NCI-H774 (cell line): ENCODE measurements at places on chromosomes 4 and X.
A peak's percentile ranks its signal among the peaks of the same experiment; 100 is the strongest.

DNA sequence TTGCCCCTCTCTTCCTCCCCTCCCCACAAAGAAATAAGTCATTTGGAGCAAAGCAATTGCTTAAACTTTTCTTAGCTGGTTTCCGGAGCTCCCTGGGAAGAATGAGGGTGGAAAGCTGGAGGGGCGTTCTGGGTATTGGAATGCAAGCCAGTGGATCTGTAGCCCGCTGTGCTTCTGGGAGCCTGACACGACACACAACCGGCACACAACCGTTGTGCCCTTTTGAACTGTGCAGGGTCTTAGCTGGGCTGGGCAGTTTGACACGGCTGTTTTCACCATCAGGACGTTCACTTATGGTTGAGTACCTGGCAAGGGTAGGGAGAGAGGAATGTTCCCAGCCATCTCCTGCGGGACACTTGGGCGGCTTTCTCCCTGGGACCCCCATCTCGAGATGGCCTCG, 38.3 kb downstream of the SHROOM2 start:
- no peak for DNase-seq

DNA sequence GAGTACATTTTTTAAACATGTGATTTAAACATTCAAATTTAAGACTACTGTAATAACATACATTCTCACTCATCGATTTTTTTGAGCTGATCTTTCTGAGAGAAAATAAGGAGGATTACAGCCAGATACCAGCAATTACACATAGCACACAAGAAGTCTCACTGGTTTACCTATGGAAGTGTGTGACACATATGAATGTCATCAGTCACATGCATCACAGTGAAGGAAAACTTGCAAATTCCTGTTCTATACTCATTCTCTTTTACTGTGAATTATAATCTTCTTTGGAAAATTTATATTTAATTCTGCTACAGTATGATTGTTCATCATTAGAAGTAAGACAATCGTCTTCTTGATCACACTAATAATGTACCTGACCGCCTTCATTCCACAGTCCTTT, 21.3 kb upstream of the BMP2K start:
- no peak for DNase-seq

DNA sequence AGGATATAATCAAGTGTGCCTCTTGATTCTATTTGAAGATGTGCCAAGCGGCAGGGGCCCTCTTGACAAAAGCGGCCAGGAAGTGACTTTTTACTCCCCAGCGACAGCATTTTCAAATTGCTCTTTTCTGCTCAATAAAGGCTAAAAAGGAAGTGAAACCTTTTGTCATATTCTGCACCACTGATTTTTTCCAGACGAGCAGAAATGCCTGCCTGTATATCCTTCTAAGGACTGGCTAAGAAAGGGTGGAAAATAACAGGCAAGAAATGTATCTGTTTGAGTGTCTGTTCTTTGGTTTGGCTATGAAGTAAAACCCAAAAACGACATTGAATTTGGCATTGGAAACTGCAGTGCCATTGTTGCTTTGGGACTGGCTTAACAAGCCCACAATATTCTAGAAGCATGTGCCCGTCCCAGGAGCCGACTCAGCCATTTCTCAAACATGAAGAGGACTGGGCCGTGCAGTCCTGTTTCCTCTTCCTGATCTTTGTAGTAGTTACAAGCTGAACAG, 25.4 kb downstream of the TMSB4X start:
- no peak for DNase-seq

DNA sequence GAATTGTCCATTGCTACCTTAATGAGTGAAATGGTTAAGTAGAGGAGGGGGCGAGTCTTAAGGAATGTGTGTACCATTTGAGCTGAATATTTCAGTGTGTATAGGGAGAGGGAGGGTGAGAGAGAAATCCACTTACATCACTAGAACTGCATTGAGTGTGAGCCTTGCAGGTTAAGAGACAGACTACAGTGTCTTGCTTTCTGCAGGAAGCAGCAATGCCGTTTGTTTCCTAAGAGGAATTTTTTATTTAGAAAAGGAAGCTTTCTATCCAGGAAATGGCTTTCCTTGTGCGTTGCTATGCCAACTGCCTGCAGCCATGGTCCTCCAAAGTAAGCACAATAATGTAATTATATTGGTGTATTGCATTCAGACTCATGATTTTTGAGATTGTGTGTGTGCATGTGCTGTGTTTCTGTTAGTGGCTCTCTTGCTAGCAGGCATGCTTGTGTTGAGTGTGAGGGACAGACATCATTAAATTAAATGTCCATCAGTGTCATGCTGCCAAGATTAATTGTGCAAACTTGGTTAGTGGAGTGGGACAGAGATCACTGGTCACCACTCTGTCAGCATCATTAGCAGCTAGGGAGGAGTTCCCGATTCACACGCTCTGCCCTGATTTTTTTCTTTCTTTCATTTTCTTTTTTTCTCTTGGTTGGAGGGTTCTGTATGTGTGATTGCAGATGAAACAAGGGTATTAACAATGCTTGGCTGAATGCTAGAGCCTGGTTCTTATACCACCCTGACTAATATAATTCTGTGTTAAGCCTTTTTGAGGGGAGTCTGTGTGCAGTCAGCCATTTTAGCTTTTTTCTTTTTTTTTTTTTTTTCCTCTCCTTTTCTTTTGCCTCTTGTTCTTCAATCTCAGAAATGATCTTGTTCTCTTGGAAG, 164.3 kb downstream of the RAPGEF2 start:
- DNase-seq = no peak

- no peak for DNase-seq
Measured at GRCh38 chr4:17854036-17854435, 43.3 kb downstream of the NCAPG start.

DNA sequence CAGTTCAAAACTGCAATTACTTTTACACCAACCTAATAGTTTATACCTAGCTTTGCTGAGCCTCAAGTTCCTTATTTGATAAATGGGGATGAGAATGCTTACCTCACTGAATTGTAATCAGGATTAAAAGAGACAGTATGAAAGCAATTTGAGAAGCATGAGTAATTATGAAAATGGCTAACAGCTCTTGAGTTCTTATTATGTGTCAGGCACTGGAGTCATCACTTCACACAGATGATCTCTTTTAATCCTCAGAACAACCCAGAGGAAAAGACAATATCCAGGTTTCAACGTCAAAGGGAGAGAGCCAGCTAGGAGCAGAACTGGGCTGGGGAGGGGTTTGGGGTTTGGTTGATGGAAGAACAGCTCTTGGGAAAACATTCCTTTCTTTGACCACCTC, 221.0 kb upstream of the NWD2 start:
- no peak for DNase-seq

DNA sequence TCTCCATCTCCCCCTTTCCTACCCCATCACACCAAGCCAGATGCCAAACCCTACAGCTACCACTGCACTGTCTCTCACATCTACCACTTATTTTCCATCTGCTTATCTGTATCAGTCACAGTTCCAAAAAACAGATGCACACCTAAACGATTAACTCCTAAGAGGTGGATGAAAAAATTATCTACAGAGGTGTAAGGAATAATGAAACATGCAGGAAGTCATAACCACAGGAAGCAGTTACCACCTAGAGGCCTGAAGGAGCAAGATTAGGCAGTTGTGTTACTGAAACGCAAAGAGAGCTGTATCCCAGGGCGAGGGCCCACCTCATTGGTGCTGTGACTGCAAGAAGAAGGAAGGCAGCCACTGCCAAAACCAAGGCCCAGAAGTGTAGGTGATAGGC, 87.8 kb upstream of the FAM241A start:
- DNase-seq = no peak

- DNase-seq = peak; percentile 52
Measured at GRCh38 chr4:169612871-169613859, 782 bp upstream of the NEK1 start.

- no peak for DNase-seq
Measured at GRCh38 chrX:34687095-34687494, 30.0 kb upstream of the TMEM47 start.

- DNase-seq = no peak
Measured at GRCh38 chr4:145602129-145602760, 16.9 kb upstream of the MMAA start.

GRCh38 chr4:146265950-146266490, 51.7 kb downstream of the REELD1 start:
- no peak for DNase-seq

GRCh38 chr4:121696170-121696580, 605 bp downstream of the ANXA5 start:
- DNase-seq = no peak

DNA sequence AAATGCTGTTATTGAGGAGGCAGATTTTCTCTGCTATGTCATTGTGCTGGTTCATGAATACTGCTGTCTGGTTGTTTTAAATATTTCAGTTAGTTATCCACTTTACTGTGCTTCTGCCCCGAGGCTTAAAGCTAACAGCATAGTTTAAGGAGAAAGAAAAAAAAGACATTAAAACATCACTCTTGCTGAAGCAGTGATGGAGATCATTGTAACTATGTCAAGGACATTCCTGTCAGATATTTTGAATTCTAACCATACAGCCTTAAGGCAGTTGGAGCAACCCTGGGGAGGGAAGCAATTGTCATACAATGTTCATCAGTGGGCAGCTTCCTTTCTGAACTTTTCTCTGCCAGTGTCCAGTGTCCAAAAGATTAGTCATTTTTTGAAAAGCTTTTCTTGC, 199.0 kb upstream of the DDX53 start:
- no peak for DNase-seq

- DNase-seq = no peak
Measured at GRCh38 chr4:29541757-29542156, 1178.4 kb upstream of the PCDH7 start.

DNA sequence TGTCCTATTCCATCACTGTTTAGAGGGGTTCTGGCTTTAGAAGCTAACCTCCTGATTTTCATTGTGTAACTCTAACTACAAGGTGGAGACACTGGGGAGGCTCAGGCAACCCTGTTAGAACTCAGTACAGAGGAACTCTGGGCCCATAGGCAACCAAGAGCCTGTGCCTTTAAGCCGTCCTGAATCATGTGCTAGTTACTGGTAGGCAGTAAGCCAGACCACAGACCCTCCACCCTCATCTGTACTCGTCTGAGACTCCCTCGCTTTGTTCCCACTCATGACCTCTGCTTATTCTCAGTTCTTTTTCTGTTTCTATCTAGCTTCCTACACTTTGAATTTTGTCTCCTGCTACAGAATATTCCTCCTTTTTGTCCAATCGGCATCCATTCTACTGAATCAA, 31.4 kb downstream of the TBC1D1 start:
- DNase-seq = no peak
